ENCODE measurements at places on chromosomes 7 and 10. TPM values are rescaled to one million over a fixed set of nuclear protein-coding genes. Genes with fewer than 3 reads are reported as not detected.
A peak's percentile ranks its signal among the peaks of the same experiment; 100 is the strongest.

Gene ADGRA1
- not detected for total RNA-seq

Gene BAIAP2L1
- total RNA-seq, result 20.6 TPM

Gene TRIM73
- total RNA-seq, result 7.4 TPM

Gene SPAM1
- not detected for total RNA-seq

Gene HMX2
- total RNA-seq, result not detected

Gene CLCN1
- total RNA-seq, result not detected

Gene BMPER
- 2.5 TPM for total RNA-seq

- peaks cover 23% of the 10 kb centered on the region for H3K4me1 ChIP-seq
- peak overlapping the region; percentile 22 for H3K4me3 ChIP-seq
- no peak overlapping the region for H3K27ac ChIP-seq
- peaks cover 10% of the 10 kb centered on the region for H3K36me3 ChIP-seq
- H3K27me3 ChIP-seq, result peaks cover 18% of the 10 kb centered on the region
- DNase-seq, result no peak
Observed at GRCh38 chr10:87860156-87860795, 3.1 kb downstream of the KLLN start.

GRCh38 chr7:156620291-156620675, 20.3 kb upstream of the RNF32 start:
- DNase-seq, result no peak
- H3K36me3 ChIP-seq, result no peaks in the 10 kb centered on the region
- no peak overlapping the region for H3K27ac ChIP-seq
- no peak overlapping the region for H3K4me3 ChIP-seq
- peaks cover 5% of the 10 kb centered on the region for H3K4me1 ChIP-seq
- peaks cover 4% of the 10 kb centered on the region for H3K27me3 ChIP-seq

DNA sequence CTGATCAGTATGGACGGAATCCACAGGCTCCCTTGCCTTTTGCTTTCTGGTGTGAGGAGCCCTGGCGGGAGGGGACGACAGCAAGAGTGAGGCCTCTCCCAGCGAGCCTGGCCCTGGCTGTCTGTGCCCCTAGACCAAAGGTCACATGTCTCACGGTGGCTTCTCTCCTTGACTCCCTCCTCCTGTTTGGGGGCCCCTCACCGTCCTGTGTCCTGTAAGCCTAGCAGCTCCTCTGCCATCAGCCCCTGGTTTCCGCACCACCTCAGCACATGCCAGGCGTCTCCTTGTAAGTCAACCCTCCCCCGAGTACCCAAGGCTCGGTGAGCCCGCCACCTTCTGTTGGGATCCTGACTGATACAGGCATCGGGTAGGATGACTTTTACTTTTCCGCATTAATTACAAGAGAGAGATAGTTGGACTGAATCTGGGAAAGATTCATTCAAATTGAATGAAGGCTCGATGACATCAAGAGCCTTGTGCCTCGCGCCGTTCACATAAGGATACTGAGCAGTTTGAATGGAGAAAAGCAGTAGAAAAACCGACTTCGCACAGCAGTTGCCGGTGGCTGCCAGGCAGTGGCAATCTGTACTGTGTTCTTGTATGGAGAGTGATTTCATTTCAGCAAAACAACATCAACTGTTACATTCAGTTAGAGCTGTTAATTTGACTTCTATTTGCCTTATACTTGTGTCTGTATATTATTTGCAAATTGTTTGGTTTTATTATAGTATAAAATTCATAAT, 119.8 kb downstream of the XRCC2 start:
- DNase-seq, result no peak
- H3K36me3 ChIP-seq, result no peaks in the 10 kb centered on the region
- no peak overlapping the region for H3K4me3 ChIP-seq
- H3K4me1 ChIP-seq, result no peaks in the 10 kb centered on the region
- H3K27ac ChIP-seq, result no peak overlapping the region

GRCh38 chr10:129744134-129745111, 219.7 kb downstream of the EBF3 start:
- H3K27me3 ChIP-seq, result peaks cover 5% of the 10 kb centered on the region
- H3K36me3 ChIP-seq, result peaks cover 4% of the 10 kb centered on the region
- DNase-seq, result no peak
- H3K4me3 ChIP-seq, result no peak overlapping the region
- peaks cover 4% of the 10 kb centered on the region for H3K4me1 ChIP-seq

DNA sequence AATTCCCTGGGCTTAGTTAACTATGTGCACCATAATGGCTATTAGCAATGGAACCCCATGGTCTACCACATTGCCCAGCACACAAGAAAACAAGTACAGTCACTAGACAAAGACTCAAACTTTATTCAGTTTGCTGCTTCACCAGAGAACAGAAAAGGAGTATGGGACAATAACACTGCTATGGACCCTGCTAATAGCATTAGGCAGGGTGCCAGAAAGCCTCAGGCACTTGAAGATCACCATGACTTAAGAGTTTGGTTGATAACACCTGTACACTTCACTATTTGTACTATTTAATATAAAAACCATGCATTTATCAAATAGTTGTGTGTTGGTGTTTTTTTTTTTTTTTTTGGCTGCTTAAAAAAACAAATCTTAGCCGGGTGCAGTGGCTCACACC, 159.6 kb downstream of the KMT2E start:
- no peaks in the 10 kb centered on the region for H3K4me1 ChIP-seq
- H3K27me3 ChIP-seq, result no peaks in the 10 kb centered on the region
- no peak for DNase-seq
- no peak overlapping the region for H3K27ac ChIP-seq

DNA sequence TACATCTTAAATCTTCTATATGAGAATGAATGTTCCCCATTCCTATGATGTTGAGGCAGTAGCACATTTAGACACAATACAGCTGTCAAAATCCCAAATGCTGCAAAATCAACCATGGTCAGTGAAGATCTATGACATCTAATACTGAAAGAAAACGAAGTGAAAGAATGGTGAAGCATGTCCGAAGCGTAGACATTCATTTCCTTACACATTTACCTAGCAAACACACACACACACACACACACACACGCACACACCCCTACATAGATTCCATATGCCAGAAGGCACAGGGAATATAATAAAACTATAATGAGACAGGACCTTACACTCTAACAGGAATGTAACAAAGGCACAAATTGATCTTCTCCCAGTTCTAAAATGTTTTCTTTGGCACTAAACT, 32.5 kb downstream of the CCDC6 start:
- H3K4me3 ChIP-seq, result no peak overlapping the region
- DNase-seq, result no peak
- H3K27ac ChIP-seq, result no peak overlapping the region
- peaks cover 4% of the 10 kb centered on the region for H3K27me3 ChIP-seq
- H3K4me1 ChIP-seq, result peaks cover 22% of the 10 kb centered on the region

- no peak overlapping the region for H3K4me3 ChIP-seq
- peaks cover 11% of the 10 kb centered on the region for H3K4me1 ChIP-seq
- no peaks in the 10 kb centered on the region for H3K27me3 ChIP-seq
- no peaks in the 10 kb centered on the region for H3K36me3 ChIP-seq
- no peak overlapping the region for H3K27ac ChIP-seq
Observed at GRCh38 chr7:30001998-30002397, 12.4 kb upstream of the SCRN1 start.

- no peak overlapping the region for H3K27ac ChIP-seq
- peaks cover 7% of the 10 kb centered on the region for H3K27me3 ChIP-seq
- peaks cover 7% of the 10 kb centered on the region for H3K36me3 ChIP-seq
- peaks cover 32% of the 10 kb centered on the region for H3K4me1 ChIP-seq
Observed at GRCh38 chr10:48477616-48478015, 127.3 kb downstream of the ARHGAP22 start.

DNA sequence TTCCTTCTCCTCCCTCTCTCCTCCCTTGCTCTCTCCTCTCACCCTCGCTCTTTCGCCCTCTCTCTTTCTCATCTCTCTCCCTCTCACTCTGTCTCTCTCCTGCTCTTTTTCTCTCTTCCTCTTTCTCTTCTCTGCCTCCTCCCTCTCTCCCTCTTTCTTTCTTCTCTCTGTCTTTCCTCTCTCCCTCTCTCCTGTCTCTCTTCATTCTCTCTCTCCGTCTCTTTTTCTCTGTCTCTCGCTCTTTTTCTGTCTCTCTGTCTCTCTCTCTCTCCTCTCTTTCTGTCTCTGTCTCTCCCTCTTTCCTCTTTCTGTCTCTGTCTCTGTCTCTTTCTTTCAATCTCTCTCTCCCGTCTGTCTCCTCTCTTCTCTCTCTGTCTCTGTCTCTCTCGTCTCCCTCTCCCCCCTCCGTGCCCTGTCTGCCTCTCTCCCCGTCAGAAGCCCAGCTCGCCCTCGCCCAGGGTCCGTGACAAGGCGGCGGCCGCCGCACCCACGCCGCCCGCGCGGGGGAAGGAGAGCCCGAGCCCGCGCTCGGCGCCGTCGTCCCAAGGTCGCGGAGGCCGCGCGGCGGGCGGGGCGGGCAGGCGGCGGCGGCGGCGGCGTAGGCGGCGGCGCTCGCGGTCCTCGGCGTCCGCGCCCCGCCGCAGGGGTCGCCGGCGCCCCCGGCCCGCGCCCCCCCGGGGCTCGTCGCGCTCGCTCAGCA, 21.3 kb upstream of the HSPB1 start:
- H3K36me3 ChIP-seq, result peaks cover 18% of the 10 kb centered on the region
- peaks cover 16% of the 10 kb centered on the region for H3K4me1 ChIP-seq
- DNase-seq, result no peak
- no peak overlapping the region for H3K27ac ChIP-seq
- H3K4me3 ChIP-seq, result peak overlapping the region; percentile 91
